Naive B cell (primary cell): ENCODE measurements at places on chromosomes 16 and 17.
A peak's percentile ranks its signal among the peaks of the same experiment; 100 is the strongest.

DNA sequence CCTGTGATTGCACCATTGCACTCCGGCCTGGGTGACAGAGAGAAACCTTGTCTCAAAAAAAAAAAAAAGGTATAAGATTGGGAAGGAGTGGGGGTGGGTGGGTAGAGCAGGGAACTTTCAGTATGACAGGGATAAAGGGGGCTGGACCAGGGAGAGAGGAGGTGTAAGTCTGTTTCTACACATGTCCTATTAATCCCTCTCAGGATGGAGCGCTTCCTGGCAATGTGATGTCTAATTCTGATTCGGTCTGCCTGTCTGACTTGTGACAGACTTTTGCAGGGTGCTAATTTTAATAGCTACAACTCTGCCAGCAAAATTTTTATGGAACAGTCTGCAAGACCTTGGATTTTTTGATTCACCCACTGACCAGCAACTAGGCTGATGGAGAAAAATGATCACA lies 53.8 kb upstream of the SLC25A19 start:
- DNase-seq = no peak

DNA sequence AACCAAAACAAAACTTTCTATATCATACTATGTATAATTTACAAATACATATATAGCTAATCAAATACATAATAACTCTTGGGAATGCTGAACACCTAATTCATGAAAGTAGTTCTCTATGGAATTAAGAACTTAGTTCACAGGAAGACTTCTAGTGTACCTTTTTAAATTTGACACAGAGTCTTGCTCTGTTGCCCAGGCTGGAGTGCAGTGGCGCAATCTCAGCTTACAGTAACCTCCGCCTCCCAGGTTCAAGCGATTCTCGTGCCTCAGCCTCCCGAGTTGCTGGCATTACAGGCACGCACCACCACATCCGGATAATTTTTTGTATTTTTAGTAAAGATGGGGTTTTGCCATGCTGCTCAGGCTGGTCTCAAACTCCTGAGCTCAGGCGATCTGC lies 24.7 kb downstream of the RFWD3 start:
- DNase-seq = no peak

DNA sequence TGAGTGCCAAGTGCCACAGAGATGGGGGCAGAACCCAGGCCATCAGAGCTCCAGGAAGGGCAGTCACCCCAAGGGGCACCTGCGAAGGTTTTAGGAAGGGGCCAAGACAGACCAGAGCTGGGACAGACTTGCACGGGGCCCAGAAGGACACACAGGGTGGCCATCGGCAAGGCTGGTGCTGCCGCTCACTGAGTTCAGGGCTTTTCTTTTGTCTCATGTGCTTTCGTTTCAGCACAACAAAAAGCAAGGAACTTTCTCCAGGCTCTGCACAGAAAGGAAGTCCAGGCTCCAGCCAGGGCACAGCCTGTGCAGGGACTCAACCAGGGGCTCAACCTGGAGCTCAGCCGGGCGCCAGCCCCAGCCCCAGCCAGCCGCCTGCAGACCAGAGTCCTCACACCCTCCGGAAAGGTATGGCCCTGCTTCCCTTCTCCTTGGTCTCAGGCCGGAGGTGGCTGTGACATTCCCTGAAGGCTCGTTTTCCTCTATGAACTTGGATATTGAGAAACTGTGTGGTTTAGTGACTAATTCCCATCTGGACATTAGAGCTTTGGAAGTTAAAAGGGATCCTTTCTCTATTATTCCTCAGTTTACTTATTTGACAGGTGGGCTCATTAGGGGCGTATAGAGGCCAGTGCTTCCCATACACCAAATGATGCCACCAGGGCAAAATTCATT lies 37.9 kb downstream of the ELAC2 start:
- no peak for DNase-seq

- DNase-seq = no peak
Observed at GRCh38 chr17:68694791-68695485, 93.8 kb upstream of the FAM20A start.

DNA sequence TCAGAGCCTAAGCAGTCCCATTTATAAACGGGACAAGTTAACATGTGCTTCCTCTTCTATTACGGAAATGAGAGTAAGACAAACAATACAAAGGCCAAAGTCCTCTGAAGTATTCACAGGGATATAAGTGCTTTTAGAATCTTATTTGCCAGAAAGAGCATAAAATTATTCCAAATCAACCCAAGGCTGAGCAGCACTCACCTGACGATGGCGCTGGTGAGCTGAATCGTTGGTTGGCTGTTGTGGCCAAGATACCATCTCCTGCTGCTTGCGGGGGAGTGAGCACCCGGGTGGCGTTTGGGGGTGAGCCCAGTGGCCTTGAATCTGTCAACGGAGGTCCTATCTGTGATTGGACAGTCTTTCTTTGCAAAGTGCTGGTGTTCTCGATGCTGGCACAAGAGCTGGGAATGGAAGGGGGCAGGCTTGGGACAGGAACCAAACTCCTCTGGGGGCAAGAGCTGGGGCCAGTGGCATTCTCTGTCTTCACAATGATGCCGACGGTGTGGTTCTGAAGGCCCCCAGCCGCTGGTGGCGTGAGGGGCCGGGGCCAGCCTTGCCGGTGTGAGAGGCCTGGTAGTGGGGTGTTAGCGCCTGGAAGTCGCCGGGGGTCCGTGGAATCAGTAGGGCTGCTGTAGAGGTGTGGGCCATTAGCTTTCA lies 9.5 kb upstream of the DHRS13 start:
- DNase-seq = no peak

DNA sequence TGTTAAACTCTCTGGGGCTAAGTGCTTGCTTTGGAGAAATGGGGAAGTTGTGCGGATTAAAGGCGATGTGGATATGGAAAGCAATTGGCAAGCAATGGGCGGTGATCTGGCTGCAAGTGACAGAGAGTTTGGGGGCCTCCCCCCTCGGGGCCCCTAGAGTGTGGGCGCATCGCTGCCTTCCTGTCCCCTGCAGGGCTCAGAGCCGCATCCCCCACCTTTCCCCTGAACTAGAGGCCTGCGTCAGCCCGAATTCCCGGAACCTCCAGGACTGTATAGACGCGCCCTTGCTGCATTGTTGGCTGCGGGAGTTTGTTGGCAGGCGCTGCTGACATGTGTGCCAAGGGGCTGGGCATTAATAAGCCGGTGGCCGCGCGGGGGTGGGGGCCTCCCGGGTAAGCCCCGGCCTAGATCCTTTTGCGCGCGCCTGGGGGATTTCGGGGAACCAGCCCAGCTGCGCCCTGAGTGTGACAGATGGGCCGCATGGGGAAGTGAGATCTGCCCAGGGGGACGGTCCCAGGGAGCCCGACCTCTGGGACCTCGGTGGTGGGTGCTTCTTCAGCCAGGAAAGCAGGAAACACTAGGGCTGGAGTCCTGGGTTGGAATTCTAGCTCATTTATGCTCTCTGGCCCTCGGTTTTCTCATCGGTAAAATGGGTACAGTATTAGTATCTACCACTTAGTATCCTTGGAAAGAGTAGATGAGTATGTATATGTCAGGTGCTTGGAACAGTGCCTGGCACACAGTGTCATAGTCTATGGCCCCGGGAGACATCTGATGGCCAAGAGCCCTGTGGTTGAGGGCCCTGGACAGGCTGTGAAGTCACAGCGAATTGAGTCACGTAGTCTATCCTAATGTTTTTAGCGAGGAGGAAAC lies 1.0 kb downstream of the EEF2K start:
- peak; percentile 92 for DNase-seq

- DNase-seq = no peak
Observed at GRCh38 chr17:82492643-82493225, 26.8 kb upstream of the FOXK2 start.

- DNase-seq = no peak
Observed at GRCh38 chr17:77206158-77206956, 65.6 kb downstream of the SEC14L1 start.

GRCh38 chr17:36938566-36939051 lies 1.3 kb downstream of the LHX1 start:
- no peak for DNase-seq

GRCh38 chr17:59361916-59362810 lies 30.7 kb downstream of the YPEL2 start:
- peak; percentile 53 for DNase-seq

- DNase-seq = peak; percentile 69
Observed at GRCh38 chr17:16353317-16354174, at the start of gene CENPV. Gene CENPV, minus strand, starts transcription at chr17:16353469. Its CDS starts 33 bp downstream, at chr17:16353436.

DNA sequence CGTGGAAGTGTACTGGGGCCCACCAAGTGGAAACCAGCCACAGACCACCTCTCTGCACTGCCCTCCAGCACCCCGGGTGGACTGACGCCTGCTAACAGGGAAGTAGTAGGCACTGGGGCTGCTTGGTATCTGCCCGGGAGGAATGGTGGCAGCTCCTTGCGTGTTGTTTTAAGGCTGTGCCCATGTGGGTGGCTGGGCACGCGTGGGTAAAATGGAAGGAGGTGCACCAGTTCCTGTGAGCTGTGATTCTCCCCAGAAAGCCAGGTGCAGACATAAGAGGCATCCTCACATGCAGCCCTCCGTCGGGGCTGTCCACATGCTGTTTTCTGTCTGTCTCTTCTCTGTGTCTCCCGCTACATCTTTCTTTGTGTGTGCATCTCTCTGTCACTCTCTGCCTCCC lies 122.3 kb downstream of the ENGASE start:
- DNase-seq = no peak

- DNase-seq = no peak
Observed at GRCh38 chr17:29709866-29710519, 87.3 kb upstream of the CORO6 start.

DNA sequence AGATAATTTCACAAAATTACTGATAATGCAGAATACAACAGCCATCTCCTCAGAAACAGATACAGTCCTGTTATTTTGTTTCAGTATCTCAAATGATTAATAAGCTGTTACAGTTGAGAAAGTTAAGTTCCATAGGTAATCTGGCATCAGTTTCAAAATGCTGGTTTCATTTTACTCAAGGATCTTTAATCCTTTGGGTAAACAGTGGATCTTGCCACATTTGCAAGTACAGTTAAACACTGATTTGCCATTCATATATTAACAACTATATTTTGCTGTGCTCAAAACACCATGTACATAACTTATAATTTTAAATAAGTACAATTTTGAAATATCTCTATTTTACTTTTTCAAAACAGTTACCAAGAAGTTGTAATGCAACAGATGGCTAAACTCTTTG lies 31.2 kb downstream of the RPGRIP1L start:
- DNase-seq = no peak

GRCh38 chr16:52367821-52368220 lies 179.1 kb downstream of the TOX3 start:
- DNase-seq = no peak

GRCh38 chr17:82859431-82860403 lies 19.9 kb upstream of the ZNF750 start:
- DNase-seq = peak; percentile 60

DNA sequence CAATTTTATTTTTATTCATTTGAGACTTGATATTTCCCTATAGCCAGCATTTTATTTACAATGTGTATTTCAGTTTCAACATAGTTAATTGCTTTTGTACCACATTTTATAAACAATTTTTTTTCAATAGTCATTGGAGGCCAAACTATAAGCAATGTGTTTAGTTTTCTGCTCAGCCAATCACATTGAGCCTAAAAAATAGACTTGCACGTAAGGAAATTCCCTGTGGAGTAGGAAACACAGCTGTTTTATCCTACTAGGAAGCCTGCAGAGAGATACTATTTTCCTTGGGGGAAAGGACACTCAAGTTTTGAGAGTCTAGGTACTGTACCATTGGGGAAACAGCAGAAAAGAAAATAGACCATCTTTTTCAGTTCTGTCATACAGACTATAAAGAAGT lies 410.2 kb upstream of the GOT2 start:
- DNase-seq = no peak

GRCh38 chr16:19765860-19766553 lies 47.9 kb downstream of the IQCK start:
- DNase-seq = no peak

- no peak for DNase-seq
Observed at GRCh38 chr16:11251525-11252481, 4.2 kb downstream of the SOCS1 start.

DNA sequence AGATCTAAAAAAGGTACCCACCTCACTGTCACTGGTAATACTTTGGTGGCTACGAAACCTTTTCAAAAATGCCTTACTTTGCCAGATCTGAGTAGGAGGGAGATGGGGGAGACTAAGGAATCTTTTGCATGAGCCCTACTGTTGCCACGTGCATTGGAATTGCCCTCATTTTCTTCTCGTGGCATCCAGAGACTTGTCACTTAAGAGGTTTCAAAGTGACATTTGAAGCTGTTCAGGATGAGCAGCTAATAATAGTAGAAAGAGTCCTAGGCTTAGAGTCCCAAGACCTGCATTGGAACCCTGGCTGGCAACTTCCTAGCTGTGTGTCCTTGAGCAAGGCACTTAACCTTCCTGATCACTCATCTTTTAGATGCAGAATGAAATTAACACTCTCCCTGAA lies 43.5 kb downstream of the GPRC5B start:
- DNase-seq = no peak

DNA sequence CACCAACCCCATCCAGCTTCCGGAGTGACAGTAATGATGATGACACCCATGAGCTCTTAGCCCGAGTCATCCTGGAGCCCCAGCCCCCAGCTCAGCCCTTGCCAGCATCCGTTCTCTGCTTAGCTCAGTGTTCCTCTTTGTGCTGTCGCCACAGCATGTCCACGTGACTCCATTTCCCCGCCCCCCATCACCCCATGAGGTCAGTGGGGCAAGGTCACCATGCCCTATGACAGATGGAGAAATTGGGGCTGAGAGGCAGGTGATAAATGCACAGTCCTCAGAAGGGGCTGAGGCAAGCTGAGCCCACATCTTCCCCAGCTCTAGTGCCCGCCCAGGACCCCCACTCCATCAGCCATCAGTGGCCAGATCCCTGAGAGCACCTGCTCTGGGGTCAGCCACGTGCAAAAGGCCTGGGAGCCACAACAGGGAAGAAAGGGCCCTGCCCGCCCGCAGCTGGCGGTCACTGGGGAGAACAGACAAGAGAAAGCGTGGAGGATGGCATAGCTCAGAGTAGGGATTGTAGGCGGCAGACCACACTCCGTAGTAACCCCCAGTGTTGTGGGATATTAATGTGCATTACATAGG lies 17.1 kb downstream of the ITGB4 start:
- DNase-seq = no peak

- DNase-seq = no peak
Observed at GRCh38 chr17:30091121-30091670, 25.4 kb upstream of the NSRP1 start.

GRCh38 chr16:68400924-68401460 lies 47.3 kb downstream of the SMPD3 start:
- DNase-seq = no peak

- DNase-seq = no peak
Observed at GRCh38 chr16:75761108-75761507, 34.8 kb upstream of the CPHXL start.

- no peak for DNase-seq
Observed at GRCh38 chr16:63684149-63685101, 1437.4 kb downstream of the CDH11 start.

- DNase-seq = no peak
Observed at GRCh38 chr17:353838-354234, 1.2 kb upstream of the RPH3AL start.

DNA sequence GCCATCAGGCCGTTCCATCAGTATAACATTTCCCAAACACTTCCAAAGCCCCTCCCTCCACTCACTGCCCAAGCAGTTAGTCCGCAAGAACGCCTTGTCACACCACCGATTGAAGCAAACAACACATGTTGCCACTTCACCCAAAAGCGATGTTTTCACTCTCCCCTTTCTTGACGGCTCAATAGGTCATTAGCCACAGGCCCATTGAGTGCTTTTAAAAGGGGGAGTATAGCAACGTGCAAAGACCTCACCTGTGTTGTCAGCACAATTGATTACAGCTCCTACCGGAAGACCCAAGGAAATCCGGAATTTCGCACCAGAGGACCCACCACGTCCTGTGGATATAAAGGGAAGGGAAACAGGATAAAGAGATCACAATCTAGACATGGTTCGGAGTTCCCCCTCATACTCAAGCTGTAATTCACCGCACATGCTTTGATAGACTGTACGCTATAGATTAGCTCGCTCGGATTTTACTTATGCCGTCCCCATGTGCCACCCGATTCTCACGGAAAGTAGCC lies 690 bp downstream of the RPL23 start:
- DNase-seq = peak; percentile 14
